Hair follicle dermal papilla cell (primary cell): ENCODE measurements at places on chromosomes 5 and 9. TPM values are rescaled to one million over a fixed set of nuclear protein-coding genes. Genes with fewer than 3 reads are reported as not detected.

Gene PCDHGA12
- total RNA-seq, result 23.6 and 37.8 TPM in 2 replicates

Gene HAVCR2
- 0.16 and 0.36 TPM in 2 replicates for total RNA-seq

Gene CTXN3
- total RNA-seq, result not detected in 2 replicates

Gene MAT2B
- total RNA-seq, result 56.8 and 57.0 TPM in 2 replicates

Gene RAD17
- 20.3 and 24.8 TPM in 2 replicates for total RNA-seq

Gene PCDHA4
- 0.49 and 1.1 TPM in 2 replicates for total RNA-seq

Gene FOXD4L5
- total RNA-seq, result 0.16 TPM in 1 of 2 replicates, not detected in the other

Gene MAMDC2
- 9.9 and 27.4 TPM in 2 replicates for total RNA-seq

Gene LCP2
- total RNA-seq, result not detected in 2 replicates

Gene IFNB1
- not detected in 2 replicates for total RNA-seq

Gene LRRC19
- not detected in 2 replicates for total RNA-seq

Gene CER1
- not detected in 2 replicates for total RNA-seq

Gene HAPLN1
- total RNA-seq, result 67.4 and 179 TPM in 2 replicates

Gene RANBP6
- total RNA-seq, result 17.7 and 21.1 TPM in 2 replicates

Gene RIMOC1
- 28.9 and 32.0 TPM in 2 replicates for total RNA-seq

Gene OTP
- not detected in 2 replicates for total RNA-seq

Gene OR1Q1
- 0.36 and 0.65 TPM in 2 replicates for total RNA-seq

Gene EQTN
- 0.16 TPM in 1 of 2 replicates, not detected in the other for total RNA-seq

Gene ANXA2R
- total RNA-seq, result 1.9 and 3.6 TPM in 2 replicates

Gene STPG3
- total RNA-seq, result not detected in 2 replicates

Gene BASP1
- 128 and 133 TPM in 2 replicates for total RNA-seq

Gene SH3RF2
- total RNA-seq, result 1.5 and 1.8 TPM in 2 replicates

Gene RLN2
- not detected in 2 replicates for total RNA-seq

Gene PCDHGA3
- 4.9 and 5.7 TPM in 2 replicates for total RNA-seq

Gene FAM151B
- 10.1 and 14.3 TPM in 2 replicates for total RNA-seq

Gene TSLP
- under 0.01 and 0.49 TPM in 2 replicates for total RNA-seq

Gene C7
- not detected in 2 replicates for total RNA-seq

Gene CTSV
- 0.32 TPM in 1 of 2 replicates, not detected in the other for total RNA-seq

Gene SCGB3A2
- not detected in 2 replicates for total RNA-seq

Gene CAVIN4
- total RNA-seq, result 1.1 and 1.6 TPM in 2 replicates

Gene PCDHGC4
- total RNA-seq, result 6.3 and 6.5 TPM in 2 replicates

Gene SOX30
- total RNA-seq, result under 0.01 TPM in 1 of 2 replicates, not detected in the other

Gene CHSY3
- 9.5 and 14.9 TPM in 2 replicates for total RNA-seq

Gene BDP1
- total RNA-seq, result 21.9 and 26.1 TPM in 2 replicates

Gene HSPB3
- total RNA-seq, result 5.8 and 10.1 TPM in 2 replicates

Gene SLCO6A1
- not detected in 2 replicates for total RNA-seq

Gene ACTL7A
- not detected in 2 replicates for total RNA-seq

Gene GRM6
- under 0.01 TPM in 1 of 2 replicates, not detected in the other for total RNA-seq

Gene ZBTB43
- 16.1 and 16.9 TPM in 2 replicates for total RNA-seq

Gene TERT
- not detected in 2 replicates for total RNA-seq

Gene ARHGEF39
- 0.12 and 0.49 TPM in 2 replicates for total RNA-seq

Gene LCN6
- not detected in 2 replicates for total RNA-seq

Gene ZBTB26
- 6.0 and 6.7 TPM in 2 replicates for total RNA-seq

Gene TSSK1B
- total RNA-seq, result 0.36 and 0.49 TPM in 2 replicates
